ENCODE measurements at places on chromosomes 11 and 22.

DNA sequence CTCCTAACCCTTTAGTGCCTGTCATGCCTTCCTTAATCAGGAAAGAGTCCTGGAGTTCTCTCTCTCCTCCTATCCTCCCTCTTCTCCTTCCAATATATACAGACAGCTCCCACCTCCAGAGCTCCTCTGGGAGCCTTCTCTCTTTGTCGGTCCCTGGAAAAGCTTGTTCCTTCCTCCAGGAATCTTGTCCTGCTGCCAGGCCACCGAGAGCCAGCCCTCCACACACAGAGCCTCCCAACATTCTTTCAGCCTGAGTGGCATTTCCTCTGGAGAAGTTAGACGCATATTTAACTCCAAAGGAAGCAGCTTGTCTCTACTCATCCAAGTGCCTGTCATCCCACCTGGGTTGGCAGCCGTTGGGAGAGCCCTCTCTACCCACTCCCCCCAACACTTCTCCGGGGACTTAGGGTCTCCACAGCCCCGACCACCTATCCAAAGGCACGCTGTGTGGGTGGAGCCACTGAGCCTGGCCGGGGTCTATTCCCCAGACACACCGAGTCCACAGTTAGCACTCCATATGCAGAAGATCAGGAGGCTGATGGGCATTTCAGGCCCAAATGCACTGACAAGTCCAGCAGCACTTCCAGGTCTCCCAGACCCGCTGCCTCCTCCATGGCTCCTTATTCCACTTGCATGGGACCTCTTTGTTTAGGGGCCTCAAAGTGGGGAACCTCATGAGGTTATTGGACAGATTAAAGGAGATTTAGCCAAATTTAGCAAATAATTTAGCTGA lies 31.1 kb downstream of the DKK3 start:
- DNase-seq = no peak

- no peak for DNase-seq
These were observed 22.4 kb upstream of the APOBEC3A start for GRCh38 chr22:38935023-38935422.

DNA sequence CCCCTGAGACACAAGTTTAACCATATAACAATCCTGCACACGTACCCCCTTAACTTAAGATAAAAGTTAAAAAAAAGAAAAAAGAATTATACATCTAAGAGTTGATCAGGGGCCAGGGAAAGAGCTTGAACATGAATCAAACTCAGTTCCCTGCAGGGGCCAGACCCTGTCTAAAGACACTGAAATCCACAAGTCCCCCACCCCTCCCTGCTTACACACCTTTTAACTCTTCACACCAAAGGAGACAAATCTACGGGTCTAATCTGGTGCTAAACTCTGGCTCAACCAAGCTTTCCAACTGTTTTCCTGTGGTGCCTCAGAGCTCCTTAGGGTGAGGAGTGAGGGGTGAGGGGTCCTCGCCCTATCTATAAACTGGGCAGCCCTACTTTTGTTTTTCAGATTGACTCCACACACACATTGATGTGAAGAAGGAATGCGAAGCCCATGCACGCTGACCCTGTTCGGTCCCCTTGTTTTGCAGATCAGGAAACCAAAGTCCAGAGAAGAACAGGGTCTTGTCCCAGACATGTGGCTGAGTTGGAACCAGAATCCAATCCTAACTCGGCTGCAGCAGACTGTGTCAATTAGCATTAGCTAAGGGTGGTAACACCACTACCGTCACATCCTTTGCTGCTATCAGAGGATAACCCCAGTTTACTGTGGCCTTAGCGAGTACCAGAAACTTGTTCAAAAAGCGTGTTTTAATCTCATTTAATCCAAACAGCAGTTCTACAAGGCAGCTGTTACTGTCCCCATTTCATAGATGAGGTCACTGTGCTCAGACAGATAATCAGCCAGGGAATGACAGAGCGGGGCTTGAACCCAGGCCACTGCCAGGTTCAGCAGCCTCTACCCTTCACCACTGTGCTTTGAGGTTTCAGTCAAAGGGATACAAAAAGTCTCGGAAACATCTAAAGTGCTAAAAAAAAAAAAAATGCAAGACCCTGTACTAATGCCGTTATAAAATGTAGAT lies 145.2 kb upstream of the SYT13 start:
- no peak for DNase-seq

GRCh38 chr11:124482362-124483147 lies 37.1 kb upstream of the OR8B8 start:
- no peak for DNase-seq

DNA sequence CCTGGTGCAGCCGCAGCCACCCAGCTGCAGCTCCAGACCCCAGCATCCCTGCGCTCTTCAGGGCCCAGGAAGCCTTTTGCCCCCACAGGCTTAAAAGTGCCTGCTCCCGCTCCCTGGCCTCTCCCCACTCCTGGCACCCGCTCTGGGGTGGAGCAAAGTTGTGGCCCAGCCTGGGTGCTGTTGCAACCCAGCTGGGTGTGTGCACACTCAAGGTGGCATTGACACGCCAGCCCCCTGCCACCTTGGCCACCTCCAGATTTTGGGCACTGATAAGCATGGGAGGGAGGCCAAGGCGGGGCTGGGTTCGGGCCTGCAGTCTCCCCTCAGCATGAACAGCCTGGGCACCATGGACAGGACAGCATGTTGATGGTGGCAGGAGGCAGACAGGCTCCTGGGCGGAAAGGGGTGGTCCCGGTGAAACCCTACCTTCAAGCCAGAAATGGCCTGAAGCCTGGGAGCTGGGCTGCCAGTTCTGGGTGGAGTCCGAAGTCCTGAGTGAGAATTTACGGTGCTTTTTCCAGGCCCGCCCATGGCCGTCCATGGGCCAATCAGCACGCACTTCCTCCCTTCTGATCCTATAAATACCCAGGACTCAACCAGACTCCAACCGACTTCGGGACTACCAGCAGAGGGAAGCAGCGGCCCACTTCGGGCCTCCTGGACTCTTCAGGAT lies 23.6 kb upstream of the RNASEH2C start:
- DNase-seq = no peak

- no peak for DNase-seq
These were observed 3.7 kb upstream of the PGGHG start for GRCh38 chr11:285021-285893.

DNA sequence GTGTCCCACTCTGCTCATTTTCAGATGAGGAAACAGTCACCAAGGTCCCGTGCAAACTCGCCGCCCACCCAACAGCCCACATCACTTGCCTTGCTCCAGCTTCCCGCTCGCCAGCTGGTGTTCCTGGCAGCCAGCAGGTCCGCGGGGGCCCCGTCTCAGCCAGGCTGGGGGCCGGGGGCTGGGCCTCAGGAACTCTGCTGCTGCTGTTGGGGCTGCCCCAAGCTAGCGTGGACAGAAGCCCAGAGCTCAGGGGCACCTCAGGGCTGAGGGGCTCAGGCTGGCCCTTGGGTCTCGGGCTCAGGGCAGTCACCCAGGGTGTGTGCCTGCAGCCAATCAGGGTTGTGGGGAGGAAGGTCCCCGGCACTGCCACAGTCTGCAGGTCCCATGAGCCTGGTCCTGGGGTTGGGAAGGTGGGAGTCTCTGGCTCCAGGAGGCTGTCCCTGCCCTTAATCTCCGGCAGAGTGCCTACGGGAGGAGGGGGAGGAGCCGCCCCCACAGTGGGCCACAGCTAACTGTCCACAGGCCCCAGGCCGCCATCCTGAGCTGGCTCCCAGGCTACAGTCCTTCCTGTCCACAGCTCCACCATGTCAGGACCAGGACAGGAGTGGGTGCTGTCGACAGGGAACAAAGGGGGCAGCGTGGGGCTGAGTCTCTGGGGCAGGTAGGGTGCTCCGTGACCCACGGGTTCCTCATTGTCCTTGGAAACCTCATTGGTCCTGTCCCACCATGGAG lies 65.2 kb downstream of the ARFGAP3 start:
- DNase-seq = no peak

DNA sequence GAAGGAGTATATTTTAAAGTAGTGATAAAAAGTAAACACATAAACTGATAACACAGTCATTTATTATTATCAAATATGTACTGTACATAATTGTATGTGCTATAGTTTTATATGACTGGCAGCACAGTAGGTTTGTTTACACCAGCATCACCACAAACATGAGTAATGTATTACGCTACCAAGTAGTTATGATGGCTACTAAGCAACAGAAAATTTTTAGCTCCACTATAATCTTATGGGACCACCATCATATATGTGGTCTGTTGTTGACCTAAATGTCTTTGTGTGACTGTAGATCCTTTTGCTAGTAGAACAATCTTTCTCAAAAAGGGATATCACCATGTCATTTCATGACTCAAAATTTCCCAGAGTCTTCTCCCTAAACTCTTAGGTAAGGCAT lies 93.5 kb downstream of the LARGE2 start:
- DNase-seq = no peak

DNA sequence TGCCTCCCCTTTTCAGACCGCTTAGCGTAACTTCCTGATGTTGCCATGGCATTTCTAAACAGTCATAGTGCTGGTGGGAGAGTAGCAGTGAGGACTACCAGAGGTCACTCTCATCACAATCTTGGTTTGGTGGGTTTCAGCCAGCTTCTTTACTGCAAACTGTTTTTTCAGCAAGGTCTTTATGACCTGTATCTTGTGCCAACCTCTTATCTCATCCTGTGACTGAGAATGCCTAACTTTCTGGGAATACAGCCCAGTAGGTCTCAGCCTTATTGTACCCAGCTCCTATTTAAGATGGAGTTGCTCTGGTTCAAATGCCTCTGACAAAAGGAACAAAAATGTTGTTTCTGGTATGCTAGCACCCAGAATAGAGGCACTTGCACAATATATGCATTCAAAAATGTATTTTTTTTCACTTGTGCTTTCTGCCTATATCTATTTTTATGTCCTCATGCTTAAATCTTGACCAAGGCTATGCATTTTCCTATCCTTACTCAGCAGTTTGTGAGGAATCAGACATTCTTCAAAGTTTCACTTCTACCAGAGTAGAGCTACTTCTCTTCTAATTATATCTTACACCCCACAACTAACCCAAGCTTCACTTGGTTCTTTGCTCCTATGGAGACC lies 16.1 kb upstream of the OR51M1 start:
- DNase-seq = no peak

DNA sequence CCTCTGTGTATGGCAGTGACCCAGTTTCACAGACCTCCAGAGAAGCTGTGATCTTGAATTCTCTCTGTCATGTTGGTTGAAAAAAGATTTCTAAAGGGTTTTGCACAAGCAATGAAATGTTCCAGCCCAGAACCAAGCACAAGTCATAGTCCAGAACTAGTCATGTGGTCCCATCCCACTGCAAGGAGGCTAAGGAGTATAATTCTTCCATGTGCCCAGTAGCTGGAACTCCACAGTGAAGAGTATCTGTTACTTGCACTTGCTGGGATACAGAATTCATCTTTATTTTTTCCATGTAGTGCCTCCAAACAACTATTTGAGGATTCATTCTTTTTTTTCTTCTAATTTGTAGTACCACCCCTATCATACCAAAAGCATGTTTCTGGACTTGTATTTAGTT lies 9.9 kb upstream of the MMP8 start:
- no peak for DNase-seq

DNA sequence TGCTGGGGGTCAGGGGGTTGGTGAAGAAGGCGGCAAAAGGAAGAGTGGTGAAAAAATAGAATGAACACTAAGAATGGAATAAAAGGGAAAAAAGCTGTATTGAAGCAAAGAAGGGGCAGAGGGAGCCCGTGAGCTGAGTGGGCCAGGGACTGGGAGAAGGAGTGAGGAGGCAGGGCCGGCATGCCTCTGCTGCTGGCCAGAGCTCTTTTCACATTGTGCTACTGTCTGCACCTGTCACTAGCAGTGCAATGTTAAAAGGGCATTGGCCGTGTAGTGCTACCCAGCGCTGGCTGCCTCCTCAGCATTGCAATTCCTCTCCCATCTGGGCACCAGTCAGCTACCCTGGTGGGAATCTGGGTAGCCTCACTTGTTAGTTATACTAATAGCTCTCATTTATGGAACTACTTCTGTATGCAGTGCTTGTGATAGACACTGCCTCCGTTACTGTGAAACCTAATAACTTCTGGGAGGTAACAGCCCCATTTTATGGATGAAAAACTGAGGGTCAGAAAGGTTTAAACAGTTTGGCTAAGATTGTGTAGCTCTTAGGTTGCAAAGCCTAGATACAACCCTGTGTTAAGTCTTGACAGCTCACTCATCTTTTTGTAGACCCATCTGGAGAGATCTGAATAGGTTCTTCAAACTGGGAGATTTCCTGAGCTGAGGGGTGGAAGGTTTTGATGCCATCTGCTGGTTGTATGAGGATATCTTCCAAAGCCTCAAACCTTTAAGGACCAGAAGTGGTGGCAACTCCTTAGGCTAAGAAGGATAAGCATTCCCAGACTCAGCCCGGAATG lies 8.5 kb downstream of the YPEL4 start:
- DNase-seq = no peak

GRCh38 chr11:60164550-60165075 lies 18.3 kb downstream of the MS4A6A start:
- no peak for DNase-seq

DNA sequence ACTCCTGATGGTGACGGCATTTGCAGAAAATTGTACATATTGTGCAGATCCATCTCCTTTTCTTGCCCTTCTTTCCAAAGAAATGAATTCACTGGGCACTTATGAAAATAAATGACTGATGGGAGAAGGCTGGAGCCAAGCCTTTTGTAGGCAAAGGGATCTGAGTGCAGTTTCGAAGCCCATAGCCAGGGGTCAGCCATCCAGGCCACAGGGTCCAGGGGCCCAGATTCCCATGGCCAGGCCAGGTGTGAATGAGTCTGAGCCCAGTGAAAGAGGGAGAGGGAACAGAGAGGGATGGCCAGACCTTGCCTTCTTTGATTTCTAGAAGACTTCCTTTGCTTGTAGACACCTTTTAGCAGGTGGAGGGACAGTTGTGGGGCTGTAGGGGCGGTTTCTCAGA lies 209.1 kb downstream of the KIRREL3 start:
- DNase-seq = no peak

DNA sequence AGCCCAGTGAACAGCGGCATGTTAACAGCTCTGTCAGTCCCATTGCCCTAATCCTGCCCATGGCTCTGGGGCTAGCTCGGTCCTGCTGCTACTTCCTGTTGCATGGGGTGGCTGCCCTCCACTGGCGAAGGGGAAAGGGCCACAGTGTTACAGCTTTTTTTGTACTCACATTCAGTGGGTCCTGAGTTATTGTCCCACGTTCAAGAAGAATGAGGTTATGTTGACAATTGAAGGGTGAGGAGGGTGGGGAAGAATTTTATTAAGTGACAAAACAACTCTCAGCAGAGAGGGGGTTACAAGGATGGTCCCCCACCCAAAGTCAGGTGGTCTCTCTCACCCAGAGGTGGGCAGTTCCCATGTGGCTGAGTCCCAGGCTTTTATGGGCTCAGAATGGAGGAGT lies 17.7 kb upstream of the MS4A7 start:
- DNase-seq = no peak

- no peak for DNase-seq
These were observed 368.5 kb downstream of the INSC start for GRCh38 chr11:15483205-15483604.
